ENCODE measurements at places on chromosomes 7 and 10.
A peak's percentile ranks its signal among the peaks of the same experiment; 100 is the strongest.

DNA sequence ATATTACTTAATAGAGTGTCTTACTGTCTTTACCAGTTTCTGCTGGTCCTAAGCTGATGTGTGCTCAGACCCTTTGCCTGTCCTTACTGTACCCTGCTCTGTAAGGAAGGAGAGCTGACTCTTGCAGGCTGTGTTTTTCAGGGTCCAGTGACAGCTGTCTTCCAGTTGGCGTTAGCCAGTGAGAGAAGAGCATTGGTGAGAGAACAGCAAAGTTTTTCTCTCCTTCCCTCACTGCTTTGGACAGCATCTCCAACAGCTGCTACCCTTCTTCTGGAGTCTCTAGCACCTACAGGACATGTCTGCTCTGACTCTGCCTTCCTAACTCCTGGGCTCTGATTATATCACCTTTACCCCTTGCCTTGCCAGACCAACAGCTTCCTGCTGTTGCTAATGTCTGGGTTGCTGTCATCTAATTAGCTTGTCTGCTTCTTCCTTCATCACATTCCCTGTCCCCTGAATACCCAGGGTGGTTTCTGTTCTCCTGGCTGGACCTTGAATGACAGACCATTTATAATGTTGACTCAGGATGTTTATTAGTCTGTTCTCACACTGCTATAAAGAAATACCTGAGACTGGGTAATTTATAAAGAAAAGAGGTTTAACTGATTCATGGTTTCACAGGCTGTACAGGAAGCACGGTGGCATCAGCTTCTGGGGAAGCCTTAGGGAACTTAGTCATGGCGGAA is 23.5 kb upstream of the PANK1 start:
- no peak for DNase-seq

- DNase-seq: peak; percentile 73
Observed at GRCh38 chr7:66682350-66683093, 53.8 kb downstream of the KCTD7 start.

GRCh38 chr7:105202616-105203015 is 186.1 kb downstream of the SRPK2 start:
- no peak for DNase-seq

GRCh38 chr10:73246646-73247508 is at the start of gene DNAJC9:
Gene DNAJC9, minus strand, starts transcription at chr10:73247255. Its CDS starts 66 bp downstream, at chr10:73247189.
- DNase-seq: peak; percentile 98

DNA sequence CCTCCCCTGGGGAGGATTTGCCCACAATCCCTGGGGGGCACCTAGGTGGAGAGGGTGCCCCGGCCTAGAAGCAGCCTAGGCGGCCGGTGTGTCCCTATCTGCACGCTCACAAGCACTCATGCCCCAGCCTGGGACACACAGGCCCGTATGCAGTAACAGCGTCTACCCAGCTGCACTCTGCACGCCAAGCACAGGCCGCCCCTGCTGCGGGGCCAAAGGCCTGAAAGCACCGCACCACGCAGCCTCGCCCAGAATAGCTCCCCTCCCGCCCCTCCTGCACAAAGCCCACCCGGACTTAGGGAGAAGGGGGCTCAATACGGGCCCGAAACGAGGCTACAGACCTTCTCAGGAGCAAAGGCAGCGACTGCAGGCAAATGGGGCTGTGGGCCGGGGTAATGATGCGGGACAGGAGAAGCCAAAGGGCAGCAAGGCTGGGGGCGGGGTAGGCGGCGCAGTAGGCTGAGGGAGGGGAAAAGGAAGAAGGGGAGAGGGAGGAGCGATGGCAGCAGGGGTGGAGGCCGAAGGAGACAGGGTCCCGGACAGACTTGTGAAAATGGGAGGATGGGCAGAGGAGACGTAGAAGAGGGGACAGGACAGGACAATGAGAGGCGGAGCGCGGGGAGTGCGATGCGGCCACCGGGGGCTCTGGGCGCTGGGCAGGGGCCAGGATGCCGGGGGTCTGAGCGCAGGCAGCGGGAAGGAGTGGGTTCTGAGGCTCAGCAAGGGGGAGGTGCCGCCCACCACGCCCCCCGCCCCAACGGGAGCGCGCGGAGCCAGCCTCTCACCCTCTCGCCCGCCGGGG is 544 bp downstream of the GPRIN2 start:
- DNase-seq: peak; percentile 82

DNA sequence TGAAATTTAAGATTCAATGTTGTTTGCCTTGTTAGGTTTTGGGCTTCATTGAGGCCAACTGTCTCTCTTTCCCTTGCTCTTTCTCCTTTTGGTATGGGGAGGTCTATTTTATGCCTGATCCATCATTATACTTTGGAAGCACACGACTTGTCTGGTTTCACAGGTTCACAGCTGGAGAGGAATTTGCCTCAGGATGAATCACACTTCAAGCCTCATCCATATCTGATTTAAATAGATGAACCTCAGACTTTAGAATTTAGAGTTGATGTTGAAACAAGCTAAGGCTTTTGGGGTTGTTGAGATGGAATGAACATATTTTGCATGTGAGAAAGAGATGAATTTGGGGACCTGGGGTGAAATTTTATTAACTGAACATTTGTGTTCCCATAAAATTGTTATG is 150.5 kb upstream of the IGFBP3 start:
- DNase-seq: no peak

- DNase-seq: peak; percentile 30
Observed at GRCh38 chr10:9305018-9305655, 1250.6 kb downstream of the GATA3 start.

- no peak for DNase-seq
Observed at GRCh38 chr10:108709927-108710722, 1213.2 kb downstream of the XPNPEP1 start.

GRCh38 chr10:2817940-2818636 is 249.3 kb upstream of the PFKP start:
- no peak for DNase-seq
